WTC11 (cell line): ENCODE measurements at places on chromosomes 2 and 18. TPM values are rescaled to one million over a fixed set of nuclear protein-coding genes. Genes with fewer than 3 reads are reported as not detected.
A peak's percentile ranks its signal among the peaks of the same experiment; 100 is the strongest.

HOXD9 gene
- total RNA-seq, result not detected in 3 replicates

DNA sequence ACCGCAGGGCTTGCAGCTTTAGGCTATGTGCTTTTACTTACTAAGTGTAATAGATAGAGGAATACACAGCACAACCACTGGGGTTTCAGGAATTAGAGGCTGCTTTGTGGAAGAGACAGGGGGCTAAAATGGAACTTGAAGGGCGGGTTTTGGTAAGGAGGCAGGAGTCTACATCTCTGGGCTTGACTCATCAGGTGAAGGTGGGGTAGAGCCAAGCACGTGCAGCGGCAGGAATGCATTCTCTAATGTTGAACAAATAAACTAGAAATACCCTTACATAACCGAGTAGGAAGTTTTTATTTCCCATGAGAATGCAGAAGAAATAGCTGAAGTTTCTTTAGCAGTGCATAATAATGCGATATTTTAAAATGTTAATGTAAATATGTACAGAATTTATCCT lies 673.8 kb upstream of the SALL3 start:
- H3K4me3 ChIP-seq, result no peak overlapping the region
- H3K27me3 ChIP-seq, result no peaks in the 10 kb centered on the region
- peaks cover 18% of the 10 kb centered on the region for H3K4me1 ChIP-seq
- no peak for DNase-seq

NTSR2 gene
- total RNA-seq, result 0.16 TPM in 1 of 3 replicates, not detected in the others

CLASP1 gene
- total RNA-seq, result 47.2 to 50.0 TPM (median 48.7 TPM) in 3 replicates

TOGARAM2 gene
- 0.62 to 1.0 TPM (median 1.0 TPM) in 3 replicates for total RNA-seq

ERMN gene
- total RNA-seq, result 0.50 to 0.59 TPM in 2 of 3 replicates, not detected in the other

DNA sequence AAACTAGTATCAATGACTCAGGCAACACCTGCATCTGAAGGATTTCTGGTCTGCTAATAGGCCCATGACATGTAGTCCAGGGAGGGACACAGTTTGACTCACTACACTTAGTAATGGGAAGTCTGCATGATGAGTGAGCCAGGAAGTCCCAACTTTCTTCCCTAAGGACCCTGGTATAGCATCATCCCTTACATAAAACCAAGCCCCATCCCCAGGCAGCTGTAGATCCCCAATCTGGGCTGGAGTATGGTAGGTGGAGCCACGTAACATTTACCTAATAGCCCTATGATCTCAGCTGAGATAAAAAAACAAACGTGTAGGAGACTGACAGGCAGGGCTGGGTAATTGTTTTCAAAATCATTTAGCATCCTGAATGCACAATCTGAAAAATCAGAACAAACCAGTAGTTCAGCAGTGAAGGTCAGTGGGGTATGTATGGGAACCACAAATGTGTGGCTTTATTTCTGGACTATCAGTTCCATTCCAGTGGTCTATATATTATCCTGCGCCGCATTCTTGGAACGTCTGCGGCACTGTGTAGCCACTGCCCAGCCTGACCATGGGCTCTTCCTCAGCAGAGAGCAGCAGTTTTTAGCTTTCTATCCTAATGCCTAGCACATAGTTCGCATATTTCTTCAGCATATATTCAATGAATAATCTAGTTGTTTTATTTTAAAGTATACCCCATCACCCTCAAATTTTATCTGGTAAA lies 33.5 kb downstream of the EPB41L3 start:
- no peak overlapping the region for H3K4me3 ChIP-seq
- no peaks in the 10 kb centered on the region for H3K27me3 ChIP-seq
- H3K4me1 ChIP-seq, result peaks cover 29% of the 10 kb centered on the region
- H3K27ac ChIP-seq, result no peak overlapping the region

ALLC gene
- not detected in 3 replicates for total RNA-seq

HJURP gene
- 64.2 to 83.7 TPM (median 67.5 TPM) in 3 replicates for total RNA-seq

- H3K27ac ChIP-seq, result no peak overlapping the region
- no peak for DNase-seq
- H3K36me3 ChIP-seq, result no peaks in the 10 kb centered on the region
- peaks cover 10% of the 10 kb centered on the region for H3K4me1 ChIP-seq
- no peaks in the 10 kb centered on the region; the same call in 1 of the 2 replicates for H3K27me3 ChIP-seq
These were observed 740.1 kb downstream of the PLCL1 start for GRCh38 chr2:198544461-198544860.

FBXO11 gene
- total RNA-seq, result 43.8 to 48.2 TPM (median 45.6 TPM) in 3 replicates

DNA sequence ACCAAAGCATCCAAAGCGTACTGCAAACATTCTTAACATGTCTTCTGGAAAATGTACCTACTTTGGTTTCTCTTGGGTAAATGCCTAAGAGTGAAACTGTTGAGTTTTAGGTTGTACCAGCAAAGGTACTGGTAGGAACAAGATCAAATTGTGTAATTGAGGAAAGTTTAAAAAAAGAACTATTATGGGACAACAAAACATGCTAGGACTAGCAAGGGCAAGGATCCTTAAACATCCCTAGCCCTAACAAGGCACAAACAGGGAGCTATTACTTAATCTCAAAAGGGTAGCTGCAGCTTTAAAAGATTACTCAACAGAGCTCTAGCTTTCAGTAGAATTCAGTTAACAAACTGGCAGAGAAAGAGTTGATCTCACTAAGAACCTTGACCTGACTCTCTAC lies 56.0 kb upstream of the GRB14 start:
- no peak overlapping the region for H3K4me3 ChIP-seq
- no peaks in the 10 kb centered on the region for H3K36me3 ChIP-seq
- DNase-seq, result no peak
- no peak overlapping the region for H3K27ac ChIP-seq
- no peaks in the 10 kb centered on the region for H3K4me1 ChIP-seq

- 0 out of 2 replicates have a peak, but pooled peaks cover 4% of the 10 kb centered on the region for H3K36me3 ChIP-seq
- no peak for DNase-seq
- no peaks in the 10 kb centered on the region for H3K4me1 ChIP-seq
- no peak overlapping the region for H3K27ac ChIP-seq
These were observed 28.2 kb downstream of the TSHZ1 start for GRCh38 chr18:75238786-75239185.

DNA sequence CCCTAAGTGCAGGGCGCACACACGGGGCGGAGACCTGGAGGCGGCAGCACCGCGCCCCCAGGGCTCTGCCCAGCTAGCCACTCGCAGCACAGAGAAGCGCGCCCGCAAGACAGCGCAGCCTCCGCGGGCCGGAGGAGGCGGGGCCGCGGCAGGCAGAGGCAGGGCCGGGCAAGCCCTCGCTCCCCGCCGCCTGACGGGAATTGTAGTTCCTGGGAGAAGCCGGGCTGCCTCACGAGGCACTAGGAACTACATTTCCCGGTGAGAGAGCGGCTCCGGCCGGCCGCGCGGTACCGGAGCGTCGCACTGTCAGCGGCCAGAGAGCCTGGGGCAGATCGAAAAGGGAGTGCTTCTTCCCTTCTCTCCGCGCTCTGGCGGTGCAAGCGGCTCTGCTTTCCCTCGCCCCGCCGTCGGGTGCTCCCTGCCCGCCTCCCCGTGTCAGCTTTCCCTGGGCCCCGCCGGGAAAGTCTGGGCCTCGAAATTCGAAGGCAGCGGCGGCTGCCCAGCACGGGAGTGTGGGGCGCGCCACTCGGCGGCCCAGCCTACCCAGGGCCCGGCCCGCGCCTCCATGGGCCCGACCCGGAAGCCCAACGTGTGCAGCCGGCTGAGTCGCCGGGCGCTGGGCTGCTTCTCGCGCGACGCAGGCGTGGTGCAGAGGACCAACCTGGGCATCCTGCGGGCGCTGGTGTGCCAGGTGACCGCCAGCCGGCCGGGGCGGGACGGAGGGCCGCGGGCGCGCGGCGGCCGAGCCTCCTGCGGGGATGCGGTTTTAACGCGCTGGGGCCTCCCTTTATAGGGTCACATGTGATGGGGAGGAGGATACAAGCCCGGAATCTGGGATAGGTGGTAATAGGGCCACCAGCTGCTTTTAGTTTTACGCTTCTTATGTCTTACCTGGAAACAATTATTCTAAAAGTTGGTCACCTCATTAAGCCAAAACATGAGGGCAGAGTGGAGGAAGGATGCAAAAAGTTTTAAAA lies at the start of gene DCAF17:
Gene DCAF17 (plus strand): TSS at position 214 of the 977 bp plus-strand sequence. CDS start 352 bp downstream, at position 566.
- H3K4me3 ChIP-seq, result peak within 1 kb of the TSS; percentile 87
- peaks cover 44% of the 10 kb centered on the region for H3K36me3 ChIP-seq
- peak within 1 kb of the TSS; percentile 96 for H3K27ac ChIP-seq
- peak; percentile 97 for DNase-seq
- H3K27me3 ChIP-seq, result no peaks in the 10 kb centered on the region

- peak overlapping the region; percentile 64 for H3K27ac ChIP-seq
- no peak overlapping the region for H3K4me3 ChIP-seq
- no peaks in the 10 kb centered on the region for H3K27me3 ChIP-seq
- peak; percentile 22 for DNase-seq
- peaks cover 54% of the 10 kb centered on the region for H3K4me1 ChIP-seq
These were observed 29.9 kb downstream of the MTCL1 start for GRCh38 chr18:8735274-8735673.

EVX2 gene
- total RNA-seq, result 0.05 TPM in 1 of 3 replicates, not detected in the others

OSR1 gene
- 0.22 to 0.55 TPM (median 0.27 TPM) in 3 replicates for total RNA-seq

DNA sequence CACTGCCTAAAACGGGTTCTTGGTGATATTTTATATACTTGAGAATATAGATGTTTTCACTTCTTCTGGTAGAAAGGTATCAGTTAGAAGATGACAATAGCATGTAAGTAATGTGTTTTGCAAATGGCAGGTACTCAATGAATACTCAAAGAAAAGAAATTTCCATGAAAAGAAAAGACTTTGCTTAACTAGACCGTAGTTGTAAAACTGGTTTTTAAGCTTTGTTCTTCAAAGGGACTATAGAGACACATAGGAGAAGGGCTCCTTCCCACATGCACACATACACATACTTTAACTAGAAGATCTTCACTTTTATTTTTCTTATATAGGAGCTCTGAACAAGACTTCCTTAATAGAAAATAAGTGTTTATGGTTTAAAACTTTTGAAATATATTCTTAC lies 215.3 kb upstream of the RND3 start:
- DNase-seq, result no peak
- H3K36me3 ChIP-seq, result peaks cover 7% of the 10 kb centered on the region; the same call in 1 of the 2 replicates
- H3K4me3 ChIP-seq, result no peak overlapping the region
- no peaks in the 10 kb centered on the region for H3K27me3 ChIP-seq
- no peak overlapping the region for H3K27ac ChIP-seq
- H3K4me1 ChIP-seq, result peaks cover 57% of the 10 kb centered on the region

- H3K36me3 ChIP-seq, result no peaks in the 10 kb centered on the region
- no peaks in the 10 kb centered on the region for H3K27me3 ChIP-seq
- no peak for DNase-seq
- no peak overlapping the region for H3K4me3 ChIP-seq
- no peak overlapping the region for H3K27ac ChIP-seq
These were observed 65.8 kb downstream of the PSMG2 start for GRCh38 chr18:12768625-12769024.

- H3K36me3 ChIP-seq, result peaks cover 18% of the 10 kb centered on the region
- H3K4me1 ChIP-seq, result peaks cover 8% of the 10 kb centered on the region
- no peaks in the 10 kb centered on the region for H3K27me3 ChIP-seq
These were observed 93.1 kb downstream of the PIK3C3 start for GRCh38 chr18:42048158-42048557.

DNA sequence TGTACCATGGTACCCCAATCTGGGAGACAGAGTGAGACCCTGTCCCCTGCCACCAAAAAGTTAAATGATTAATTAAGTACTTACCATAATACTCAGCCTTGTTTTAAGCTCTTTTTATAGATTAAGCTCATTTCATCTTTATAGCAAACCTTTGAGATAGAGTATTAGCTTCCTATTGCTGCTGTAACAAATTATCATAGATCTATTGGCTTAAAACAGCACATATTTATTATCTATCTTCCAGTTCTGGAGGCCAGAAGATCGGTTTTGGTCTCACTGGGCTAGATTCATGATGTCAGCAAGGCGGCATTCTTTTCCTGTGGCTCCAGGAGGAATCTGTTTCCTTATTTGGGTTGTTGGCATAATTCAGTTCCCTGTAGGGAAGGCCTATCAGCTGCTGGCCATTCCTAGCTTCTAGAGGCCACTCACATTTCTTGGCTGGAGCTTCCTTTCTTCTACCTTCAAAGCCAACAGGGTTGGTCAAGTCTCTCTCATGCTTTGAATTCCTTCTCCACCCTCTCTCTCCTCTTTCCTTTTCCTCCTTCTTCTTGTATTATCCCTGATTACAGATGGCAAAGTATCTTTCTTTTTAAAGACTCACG lies 13.7 kb upstream of the GREB1 start:
- H3K27me3 ChIP-seq, result no peaks in the 10 kb centered on the region
- DNase-seq, result no peak
- H3K4me1 ChIP-seq, result peaks cover 43% of the 10 kb centered on the region
- H3K4me3 ChIP-seq, result no peak overlapping the region

DNA sequence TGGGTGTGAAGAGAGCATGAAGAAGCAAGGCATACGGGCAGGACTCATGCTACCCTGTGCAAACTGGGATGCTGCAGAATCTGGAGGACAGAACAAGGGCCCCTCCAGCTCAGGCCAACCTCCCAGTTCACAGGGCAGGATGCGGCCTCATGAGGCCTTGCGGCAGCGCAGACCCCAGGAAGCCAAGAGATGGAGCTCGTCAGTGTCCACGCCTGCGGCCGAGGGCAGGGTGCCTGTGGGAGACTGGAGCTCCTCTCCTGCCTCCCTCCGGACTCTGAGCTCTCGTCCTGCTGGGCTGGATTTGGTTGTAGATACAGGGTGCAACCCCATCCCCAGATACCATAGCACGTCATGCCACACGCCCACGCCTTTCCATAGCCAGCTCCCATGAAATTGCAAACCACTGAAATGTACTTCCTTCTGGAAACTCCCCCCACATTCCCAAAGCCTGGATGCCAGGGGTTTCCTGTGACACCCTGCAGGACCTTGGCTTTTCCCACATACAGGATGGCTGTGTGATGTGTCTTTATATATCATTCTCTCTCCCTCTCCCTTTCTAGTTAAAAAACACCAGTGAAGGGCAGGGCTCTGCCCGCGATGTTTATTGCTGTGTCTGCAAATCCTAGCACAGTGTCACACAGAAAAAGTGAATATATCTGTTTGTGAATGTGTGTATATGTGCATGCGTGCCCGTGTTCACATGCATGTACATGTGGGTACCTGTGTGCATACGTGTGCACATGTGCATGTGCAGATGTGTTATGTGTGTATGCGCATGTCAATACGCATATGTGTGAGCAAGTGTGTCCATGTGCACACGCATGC lies 12.3 kb upstream of the SNTG2 start:
- no peak overlapping the region for H3K4me3 ChIP-seq
- peaks cover 59% of the 10 kb centered on the region for H3K27me3 ChIP-seq
- peaks cover 9% of the 10 kb centered on the region for H3K4me1 ChIP-seq
- DNase-seq, result no peak
- peak overlapping the region; percentile 22; the same call in 1 of the 2 replicates for H3K27ac ChIP-seq

UGT1A4 gene
- 0.14 to 0.22 TPM in 2 of 3 replicates, not detected in the other for total RNA-seq

FHL2 gene
- 21.1 to 22.2 TPM (median 22.1 TPM) in 3 replicates for total RNA-seq

KCTD1 gene
- 16.9 to 23.3 TPM (median 18.7 TPM) in 3 replicates for total RNA-seq

DNA sequence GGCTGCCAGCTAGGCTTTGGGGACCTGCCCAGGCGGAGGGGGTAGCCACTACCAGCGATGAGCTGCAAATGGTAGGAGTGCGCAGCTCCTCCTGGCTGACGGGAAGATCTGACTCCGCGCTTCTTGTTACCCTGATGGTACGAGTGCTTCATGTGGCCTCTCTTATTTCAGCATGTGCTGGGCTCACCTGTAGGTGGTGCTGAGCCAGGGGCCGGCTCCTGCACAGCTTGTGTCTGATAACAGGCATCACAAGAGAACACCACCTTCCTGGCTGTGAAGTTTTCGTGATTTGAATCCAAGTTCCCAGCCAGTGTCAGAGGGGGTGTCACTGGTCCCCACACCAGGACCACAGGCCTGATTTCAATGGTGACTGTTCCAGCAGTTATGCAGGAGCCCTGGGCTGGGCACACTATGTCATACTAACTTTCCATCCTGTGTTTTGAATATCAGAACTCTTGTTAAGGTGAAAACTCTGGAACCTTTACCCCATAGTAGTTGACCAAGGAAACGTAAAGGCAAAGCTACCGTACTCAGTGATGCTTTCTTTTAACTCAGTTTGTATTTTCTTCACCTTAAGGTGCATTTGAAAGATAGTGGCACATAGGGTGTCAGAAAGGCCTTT lies 28.0 kb downstream of the APCDD1 start:
- peaks cover 12% of the 10 kb centered on the region for H3K36me3 ChIP-seq
- no peak overlapping the region for H3K4me3 ChIP-seq
- peaks cover 61% of the 10 kb centered on the region for H3K27me3 ChIP-seq
- H3K27ac ChIP-seq, result no peak overlapping the region

ITGA4 gene
- total RNA-seq, result 2.0 to 3.0 TPM (median 2.7 TPM) in 3 replicates

OBSL1 gene
- 159 to 221 TPM (median 213 TPM) in 3 replicates for total RNA-seq

ERBB4 gene
- total RNA-seq, result 1.6 to 1.8 TPM (median 1.6 TPM) in 3 replicates
